ENCODE measurements at places on chromosomes 7 and 10.

DNA sequence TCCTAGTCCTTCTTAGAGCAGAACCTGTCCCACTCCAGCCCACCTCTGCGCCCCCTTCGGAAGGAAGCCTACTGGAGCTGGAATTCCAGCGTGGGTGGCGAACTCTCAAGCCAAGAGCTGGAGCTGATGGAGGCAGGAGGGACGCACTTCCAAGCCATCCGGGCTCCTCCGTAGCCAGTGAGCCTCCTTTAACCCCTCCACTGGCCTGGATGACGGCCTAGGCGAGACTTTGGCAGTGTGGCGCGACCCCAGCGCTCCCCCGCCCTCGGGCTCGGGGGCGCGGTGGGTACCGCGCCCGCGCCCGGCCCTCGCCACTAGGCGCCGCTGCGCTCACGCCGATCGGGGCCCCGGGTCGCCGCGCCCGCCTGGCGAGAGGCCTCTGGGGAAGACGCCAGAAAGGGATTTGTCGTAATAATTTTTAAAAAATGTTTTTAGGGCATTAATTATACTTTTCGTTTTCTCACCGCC is 5.1 kb upstream of the EMX2 start:
- no peak for DNase-seq

- DNase-seq, result no peak
Observed at GRCh38 chr10:50883629-50884028, 1.8 kb downstream of the A1CF start.

GRCh38 chr7:107867858-107868466 is 23.0 kb upstream of the DLD start:
- no peak for DNase-seq

GRCh38 chr10:28871665-28872064 is 194.3 kb downstream of the BAMBI start:
- DNase-seq, result no peak

DNA sequence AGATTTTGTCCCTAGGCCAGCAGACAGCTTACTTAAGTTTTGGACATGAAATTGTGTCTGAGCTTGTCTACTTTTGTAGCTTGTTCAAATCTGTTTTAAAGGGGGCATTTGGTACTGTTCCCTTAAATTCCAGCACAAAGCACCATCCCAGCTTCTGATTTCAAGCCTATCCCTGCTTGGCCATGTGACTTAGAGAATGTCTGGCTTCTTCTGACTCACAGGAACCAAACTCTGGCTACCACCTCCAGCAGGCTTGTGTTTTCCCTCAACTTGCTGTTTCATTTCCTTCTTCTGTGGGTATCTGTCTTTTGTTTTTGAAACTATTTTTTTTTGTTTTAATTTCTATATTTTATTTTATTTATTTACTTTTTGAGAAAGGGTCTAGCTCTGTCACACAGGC is 97.9 kb upstream of the FZD8 start:
- no peak for DNase-seq

DNA sequence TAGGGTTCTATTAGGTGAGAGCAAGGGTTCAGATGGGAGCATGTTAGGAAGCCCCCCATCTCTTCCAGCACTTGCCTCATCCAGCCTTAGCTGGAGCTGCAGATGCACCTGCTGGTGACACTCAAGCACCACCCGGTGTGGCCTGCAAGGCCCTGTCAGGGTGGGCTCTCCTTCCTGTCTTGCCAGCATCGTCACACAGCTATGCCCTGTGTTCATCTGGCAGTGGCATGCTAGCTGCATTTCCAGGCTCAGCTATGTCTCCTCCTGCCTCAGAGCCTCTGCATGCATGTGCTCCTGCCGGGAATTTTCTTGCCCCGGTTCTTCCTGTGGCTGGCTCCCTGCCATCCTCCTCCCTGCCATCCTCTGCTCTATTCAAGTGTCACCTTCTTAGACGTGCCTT is 129.7 kb upstream of the KLF6 start:
- no peak for DNase-seq

- DNase-seq, result no peak
Observed at GRCh38 chr10:125531465-125531864, 151.5 kb downstream of the TEX36 start.

DNA sequence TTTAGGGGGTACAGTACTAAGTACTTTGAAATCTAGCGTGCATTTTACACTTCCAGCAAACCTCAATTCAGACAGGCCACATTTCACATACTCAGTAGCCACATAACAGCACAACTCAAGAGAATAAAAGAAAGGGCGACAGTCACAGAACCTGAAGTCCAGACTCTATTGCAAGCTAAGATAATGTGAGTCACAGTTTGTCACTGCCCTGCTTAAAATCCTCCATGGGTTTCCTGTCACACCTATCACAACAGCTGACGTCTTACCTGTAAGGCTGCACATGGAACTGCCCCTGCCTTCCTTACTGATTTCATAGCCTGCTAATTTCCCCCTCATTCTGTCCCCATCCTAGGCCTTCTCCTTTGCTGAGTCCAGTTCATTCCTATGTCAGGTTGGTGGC is 16.1 kb upstream of the CDK14 start:
- DNase-seq, result no peak

DNA sequence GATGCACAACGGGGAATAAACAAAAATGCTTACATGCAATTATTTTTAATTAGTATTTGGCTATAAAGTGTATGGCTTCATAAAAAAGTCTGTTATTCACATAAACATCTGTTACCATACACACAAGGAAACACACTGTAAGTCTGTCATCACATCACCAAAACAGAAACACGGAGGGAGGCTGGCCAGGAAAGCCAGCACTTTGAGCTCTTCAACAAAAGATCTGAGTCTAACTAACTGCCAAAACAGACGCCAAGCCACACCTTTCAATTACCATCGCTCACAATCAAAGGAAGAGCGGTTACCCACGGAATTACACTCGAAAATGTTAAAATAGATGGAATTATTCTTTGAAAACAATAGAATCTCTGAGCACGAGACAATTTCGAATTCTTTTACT is 49.2 kb upstream of the MGMT start:
- DNase-seq, result no peak

GRCh38 chr10:95935429-95935828 is 27.7 kb downstream of the CC2D2B start:
- no peak for DNase-seq

GRCh38 chr7:39071116-39071515 is 93.4 kb downstream of the POU6F2 start:
- DNase-seq, result no peak

DNA sequence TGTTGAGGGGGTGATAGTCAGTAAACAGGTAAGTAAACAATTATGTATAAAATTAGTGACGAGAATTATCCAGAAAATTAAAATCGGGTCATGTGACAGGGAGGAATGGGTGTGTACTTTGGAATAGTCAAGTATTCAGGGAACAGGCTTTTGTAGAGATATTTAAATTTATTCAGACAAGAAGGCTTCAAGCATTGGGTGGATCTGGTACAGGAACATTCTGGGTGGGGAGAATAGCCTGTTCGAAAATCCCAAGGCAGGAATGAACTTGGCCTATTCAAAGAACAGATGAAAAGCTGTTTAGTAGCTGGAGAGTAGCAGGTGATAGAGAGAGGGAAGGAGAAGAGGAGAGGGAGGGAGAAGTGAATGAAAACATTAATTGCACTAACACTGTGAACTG is 448.9 kb upstream of the FZD8 start:
- no peak for DNase-seq

DNA sequence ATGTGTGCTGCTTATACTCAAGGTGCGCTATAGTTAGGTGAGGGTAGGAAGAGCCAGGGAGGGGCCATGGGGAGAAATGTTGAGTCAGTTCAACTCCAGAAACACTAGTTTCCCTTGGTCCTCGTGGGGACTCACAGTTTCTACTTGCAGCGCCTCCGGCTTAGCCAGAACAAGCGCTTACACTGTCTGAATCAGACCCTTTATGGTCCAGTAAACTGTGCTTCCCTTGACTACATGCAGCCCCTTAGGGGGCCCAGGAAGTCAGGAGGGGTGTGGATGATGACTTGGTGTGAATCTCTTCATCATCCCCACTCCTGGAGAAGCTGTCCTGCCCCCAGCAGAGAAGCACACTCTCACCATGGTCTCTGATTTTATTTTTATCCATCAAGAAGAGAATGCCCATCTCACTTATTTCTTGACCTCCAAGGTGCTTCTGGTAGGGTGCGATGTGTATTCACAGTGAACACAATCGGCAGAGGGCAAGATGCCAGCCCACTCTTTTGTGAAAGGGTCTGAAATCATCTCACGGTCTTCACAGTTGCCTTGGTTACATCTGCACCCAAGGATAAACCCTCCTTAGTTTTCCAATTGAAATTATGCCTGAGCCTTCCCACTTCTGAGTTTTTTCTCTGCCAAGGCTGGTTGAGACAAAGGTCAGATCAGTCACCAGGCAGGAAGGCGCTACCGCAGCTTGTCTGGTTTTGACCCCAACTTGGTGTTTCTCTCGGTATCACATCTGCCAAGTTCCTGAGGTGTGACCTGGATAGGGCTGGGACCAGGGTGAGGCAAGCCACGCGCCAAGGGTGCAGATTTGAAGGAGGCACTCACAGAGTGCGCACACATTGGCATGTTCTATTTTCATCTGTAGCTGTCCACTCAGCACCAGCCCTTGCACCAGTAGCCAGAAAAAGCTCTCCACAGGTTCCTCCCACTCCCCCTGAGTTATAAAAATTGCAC is 62.7 kb upstream of the LRRC4 start:
- DNase-seq, result no peak

DNA sequence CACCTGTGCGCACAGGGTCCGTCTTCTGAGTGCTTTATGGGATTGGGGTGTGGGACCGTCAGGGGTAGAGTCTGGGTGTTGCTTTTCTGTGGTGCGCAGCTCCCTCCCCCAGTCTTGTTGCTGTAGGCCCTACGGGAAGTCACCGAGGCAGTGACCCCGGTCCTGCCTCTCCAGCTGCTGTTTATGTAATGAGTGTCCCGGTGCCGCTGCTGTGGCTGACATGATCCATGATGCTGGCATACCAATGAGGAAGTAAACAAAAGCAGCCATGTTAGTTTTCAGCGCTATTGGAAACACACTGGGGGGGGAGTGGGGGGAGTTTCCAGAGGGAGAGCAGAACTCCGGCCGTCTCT is 1.1 kb downstream of the TRIM8 start:
- DNase-seq, result peak; percentile 61

DNA sequence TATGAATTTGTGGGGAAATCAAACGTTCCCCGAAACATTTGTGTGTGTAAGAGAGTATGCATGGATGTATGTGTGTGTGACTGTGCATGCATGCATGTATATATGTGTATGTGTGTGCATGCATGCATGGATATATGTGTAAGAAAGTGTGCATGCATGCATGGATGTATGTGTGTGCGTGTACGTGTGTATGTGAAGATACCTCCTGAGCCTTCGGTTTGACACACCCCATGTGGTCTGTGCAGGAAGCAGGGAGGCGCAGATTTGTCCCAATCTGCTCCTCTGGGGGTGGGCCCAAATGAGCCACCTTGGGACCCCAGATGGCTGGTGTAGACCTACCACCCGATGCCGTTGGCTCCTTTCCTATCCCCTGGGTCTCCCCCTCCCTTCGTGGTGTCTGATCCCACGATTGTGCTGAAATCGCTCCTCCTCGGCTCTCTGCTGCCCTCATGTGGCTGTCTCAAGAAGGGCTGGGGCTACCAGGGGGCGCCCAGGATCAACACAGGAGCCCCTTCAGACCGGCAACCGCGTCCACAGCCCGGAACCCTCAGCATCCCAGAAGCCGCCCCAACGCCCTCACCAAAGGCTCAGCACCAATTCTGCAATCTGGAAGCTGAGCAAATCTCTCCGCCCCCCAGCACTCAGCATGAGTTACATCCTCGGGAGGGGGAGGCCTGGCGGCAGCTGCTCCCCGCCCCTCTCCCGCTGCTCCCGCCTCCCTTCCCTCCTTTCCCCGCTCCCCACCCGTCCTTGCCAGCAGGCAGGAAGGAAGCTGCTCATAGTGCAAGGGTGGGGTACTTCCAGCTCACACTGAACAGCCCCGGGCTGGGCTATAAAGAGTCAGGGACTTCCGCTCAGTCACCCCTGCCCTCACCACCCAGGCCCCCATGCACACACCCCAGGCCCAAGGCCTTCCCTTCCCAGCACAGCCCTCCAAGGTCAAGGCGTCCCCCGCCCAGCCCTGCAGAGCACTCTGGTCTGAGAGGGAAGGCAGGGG is 2.3 kb upstream of the NOS3 start:
- no peak for DNase-seq

DNA sequence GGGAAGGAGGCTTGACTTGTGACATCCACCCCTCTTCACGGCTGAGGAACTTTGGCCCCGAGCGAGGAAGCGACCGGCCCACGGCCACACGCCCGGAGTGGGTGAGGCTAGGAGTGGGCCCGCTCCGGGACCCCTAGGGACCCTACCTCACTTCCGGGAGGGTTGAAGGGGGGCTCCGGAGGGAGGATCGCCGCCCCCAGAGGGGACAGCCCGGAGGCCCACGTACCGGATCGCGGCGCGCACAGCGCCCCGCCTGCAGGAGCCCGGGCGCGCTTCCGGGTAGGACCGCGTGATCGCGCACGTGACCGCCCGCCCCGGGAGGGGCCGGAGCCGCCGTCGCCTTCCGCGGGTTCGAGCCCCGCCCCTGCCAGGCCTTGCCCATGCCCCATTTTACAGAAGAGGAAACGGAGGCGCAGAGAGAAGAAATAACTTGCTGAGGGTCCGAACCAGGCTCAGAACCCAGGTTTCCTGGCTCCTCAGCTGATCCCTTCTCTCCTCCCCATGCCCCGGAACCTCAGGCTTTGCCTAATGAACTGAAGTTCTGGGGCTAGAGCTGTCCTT is at the start of gene HPS1:
Gene HPS1, minus strand, starts transcription at position 275 of the 561 bp plus-strand sequence. CDS start 3,695 bp downstream, outside the sequence.
- DNase-seq, result peak; percentile 85
